ENCODE measurements at places on chromosomes 6 and 20.
A peak's percentile ranks its signal among the peaks of the same experiment; 100 is the strongest.

DNA sequence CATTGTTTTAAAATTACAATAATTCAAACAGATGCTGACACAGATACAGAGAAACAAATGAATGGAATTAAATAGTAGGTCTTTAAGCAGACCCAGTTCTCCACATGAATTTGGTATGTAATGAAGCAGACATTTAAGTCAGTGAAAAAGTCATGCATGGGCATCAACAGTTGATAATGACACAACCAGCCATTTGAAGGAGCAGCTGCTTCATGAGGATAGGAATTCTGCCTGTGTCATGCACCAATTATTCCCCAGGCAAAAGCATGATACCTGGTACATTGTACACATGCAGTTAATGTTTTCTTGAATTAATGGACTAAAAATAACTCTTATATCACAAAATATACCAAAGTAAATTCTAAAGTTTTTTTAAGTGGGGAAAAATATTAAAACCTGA lies 11.2 kb upstream of the HEY2 start:
- no peak for DNase-seq

DNA sequence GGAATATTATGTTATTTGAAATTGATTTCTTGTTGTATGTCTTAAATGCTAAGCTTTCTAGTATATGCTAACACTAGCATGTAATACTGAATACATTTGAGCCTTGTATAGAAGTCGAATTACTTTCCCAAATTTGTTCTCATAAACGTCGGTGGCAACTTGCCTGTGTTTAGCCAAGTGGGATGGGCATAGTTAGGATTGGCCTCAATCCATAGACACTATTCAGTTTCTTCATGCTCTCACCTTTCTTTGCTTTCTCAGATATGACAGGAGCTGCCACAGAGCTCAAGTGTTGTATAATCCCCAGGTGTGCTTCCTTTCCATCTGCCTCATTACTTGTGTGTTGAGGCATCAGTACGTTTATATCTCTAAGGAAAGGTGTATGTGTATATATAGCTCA lies 19.3 kb downstream of the ZNF334 start:
- no peak for DNase-seq

DNA sequence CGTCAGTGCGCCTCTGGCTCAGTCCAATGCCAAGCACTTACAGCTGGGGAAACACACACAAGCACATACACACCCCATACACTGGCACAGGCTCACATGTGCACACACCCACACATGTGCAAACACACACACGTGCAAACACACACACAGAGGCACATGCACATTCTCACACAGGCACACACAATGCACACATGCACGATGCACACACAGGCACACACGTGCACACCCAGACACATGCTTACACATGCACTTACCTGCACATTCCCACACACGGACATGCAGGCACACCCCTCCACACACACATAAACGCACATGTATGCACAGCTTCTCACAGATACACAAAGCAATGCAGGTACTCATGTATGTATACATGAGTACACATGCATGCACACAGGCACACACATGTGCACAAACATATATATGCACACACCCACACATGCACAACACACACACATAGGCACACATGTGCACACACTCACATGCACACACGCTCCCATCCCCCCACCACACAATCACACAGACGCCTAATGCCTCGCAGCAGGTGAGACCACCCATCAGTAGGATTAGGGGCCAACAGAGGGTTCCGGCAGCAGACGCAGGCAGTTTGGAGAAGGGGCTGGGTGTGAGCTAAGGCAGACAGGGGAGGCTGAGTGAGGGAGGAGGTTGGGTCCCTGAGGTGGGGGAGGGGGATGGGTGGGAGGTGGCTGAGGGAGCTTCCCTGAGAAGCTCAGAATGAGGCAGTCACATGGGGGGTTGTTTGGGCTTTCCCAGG lies 71.2 kb upstream of the SLCO4A1 start:
- no peak for DNase-seq

DNA sequence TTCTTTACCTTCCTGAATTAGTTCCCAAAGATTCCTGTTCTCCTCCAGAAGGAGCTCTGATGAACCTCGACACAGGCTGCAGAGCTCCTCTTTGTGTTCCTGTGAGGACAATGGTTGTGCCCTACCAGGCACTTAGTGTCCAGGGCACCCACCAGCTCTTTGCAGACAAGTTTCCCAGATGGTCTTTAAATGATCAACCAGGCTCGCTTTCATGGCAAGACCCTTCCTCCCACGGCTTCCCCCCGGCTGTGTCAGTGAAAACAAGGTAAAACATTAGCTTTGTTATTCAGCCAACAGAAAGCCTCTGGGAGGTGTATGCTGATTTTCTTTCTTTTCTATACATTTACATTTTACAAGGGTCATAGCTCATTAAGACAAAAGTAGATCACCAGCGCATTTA lies 32.3 kb upstream of the CNKSR3 start:
- DNase-seq, result no peak

GRCh38 chr20:7248281-7249201 lies 481.1 kb downstream of the BMP2 start:
- DNase-seq, result no peak

GRCh38 chr20:31838646-31839292 lies 6.6 kb downstream of the FOXS1 start:
- DNase-seq, result no peak

DNA sequence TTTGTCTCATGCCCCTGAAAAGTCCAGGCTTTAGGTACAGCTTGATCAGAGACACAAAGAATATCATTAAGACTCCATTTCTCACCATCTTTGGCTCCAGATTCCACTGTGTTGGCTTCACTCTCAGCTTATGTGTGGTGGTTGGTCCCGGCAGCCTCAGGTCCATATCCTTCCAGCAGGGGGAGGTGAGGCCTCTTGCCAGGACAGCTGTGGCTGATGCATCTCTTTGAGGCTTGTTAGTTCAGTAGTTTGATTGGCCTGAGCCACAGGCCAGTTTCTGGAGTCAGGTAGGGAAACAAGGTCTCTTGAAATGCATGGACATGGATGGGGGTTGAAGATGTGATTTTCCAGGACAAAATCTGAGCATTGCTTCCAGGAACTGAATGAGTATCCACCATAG lies 62.4 kb downstream of the JAG1 start:
- no peak for DNase-seq

DNA sequence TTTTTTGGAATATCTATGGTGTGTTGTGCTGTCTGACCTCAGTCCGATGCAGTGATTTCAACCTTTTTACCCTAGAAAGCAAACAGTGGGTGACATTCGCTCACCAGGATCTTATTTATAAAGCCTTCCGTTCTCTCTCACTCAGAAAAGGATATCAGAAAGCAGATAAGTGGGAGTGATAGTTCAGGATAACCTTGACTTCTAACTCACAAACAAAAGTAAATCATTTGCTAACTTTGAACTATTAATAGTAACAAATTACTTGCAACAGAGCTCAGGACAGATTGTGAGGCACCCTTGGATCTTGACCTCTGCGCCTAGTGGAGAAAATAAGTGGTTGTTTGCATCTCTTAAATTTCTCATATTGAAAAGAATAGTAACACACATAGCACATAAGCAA lies 637.1 kb upstream of the CITED2 start:
- DNase-seq, result no peak

DNA sequence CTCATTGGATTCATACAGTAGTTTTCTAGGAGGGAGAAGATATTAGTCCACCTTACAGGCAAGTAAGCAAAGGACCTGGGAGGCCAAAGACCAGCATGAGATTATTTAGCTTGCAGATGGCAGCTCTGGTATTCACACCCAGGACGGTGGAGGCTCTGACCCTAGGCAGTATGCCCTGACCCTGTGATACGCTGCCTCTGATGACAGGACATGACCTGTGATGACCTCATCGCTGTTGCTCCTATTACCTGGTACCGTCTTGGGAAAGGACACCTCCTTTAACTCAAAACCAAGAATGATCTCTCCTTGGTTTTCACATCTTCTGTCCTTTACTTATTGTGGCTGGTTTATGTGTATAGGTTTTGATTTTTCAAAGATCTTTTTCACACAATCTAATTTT lies 298.6 kb downstream of the CLIC5 start:
- DNase-seq, result no peak

- no peak for DNase-seq
Observed at GRCh38 chr6:19837511-19838441, 606 bp downstream of the ID4 start.

DNA sequence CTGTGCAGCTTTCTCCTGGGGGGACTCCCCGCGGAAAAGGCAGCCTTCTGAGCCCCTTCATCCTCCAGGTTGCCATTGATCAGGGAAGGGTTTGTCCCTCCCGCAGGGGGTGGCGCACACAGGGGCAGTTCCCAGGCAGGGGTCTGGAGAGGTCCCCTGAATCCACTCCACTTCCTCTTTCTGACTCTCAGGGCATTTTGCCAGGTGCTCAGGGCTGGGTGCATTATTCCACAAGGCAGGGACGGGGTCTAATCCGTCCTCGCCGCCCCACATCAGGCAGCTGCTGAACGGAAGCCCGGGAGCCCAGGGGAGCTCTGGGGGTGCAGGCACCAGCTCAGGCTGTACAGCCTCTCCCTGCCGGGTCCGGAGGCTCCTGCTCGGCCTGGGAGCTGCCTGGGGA lies 180.9 kb downstream of the TTLL2 start:
- DNase-seq, result no peak

DNA sequence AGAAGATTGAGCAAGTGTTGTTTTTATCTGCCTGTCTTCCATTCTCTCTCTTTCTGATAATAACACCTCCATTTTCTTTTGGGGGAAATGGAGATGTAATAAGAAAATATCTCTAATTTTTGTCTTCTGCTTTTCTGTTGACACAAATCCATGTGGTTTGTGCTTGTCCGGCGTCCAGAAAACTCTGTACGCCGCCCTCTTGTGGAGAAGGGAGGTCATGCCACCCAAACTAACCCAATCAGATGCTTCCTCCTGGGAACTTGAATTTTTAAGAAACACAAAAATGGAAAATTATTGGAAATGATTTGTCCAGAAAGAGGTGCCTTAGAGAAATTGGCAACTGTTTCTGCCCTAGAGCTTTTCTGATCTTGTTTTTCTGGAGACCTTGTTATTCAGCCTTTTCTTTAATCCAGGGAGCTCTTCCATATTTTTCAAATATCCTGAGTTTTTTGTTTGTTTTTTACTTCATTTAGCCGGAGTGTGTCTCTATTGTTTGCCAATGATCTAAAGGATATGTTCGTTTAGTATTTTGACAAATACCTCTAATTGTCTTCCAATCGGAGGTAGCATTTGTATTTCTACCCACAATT lies 17.8 kb upstream of the FNDC1 start:
- DNase-seq, result peak; percentile 53

- DNase-seq, result no peak
Observed at GRCh38 chr6:102571236-102571908, 1177.9 kb downstream of the GRIK2 start.

- peak; percentile 56 for DNase-seq
Observed at GRCh38 chr6:119350202-119350951, 816 bp upstream of the MAN1A1 start.

GRCh38 chr20:14406495-14406894 lies 69.1 kb upstream of the FLRT3 start:
- no peak for DNase-seq

DNA sequence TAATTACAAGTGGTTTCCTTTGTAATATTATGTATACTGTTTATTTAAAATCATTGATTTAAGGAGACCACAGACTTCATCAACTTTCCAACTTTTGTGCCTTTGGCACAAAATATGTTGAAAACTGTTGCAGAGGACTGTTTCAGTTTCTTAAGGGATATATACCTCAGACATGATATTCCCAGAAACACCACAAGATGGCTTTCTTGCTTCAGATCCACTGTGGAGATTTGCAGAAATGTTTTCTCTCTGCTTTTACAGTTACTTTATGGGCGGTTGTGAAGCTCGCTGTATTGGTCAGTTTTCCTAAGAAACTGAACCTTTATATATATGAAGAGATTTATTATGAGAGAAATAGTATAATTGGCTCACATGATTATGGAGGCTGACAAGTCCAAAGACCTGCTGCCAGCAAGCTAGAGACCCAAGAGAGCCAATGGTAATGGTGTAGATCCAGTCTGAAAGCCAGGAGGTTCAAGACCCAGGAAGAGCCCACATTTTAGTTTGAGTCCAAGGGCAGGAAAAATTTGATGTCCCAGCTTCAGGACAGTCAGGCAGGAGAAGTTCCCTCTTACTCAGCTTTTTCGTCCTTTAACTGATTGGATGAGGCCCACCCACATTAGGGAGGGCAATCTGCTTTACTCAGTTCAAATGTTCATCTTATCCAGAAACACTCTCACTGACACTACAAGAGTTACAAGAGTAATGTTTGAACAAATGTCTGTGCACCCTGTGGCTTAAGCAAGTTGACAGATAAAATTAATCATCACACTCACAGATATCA lies 12.8 kb downstream of the ME1 start:
- DNase-seq, result peak; percentile 59

DNA sequence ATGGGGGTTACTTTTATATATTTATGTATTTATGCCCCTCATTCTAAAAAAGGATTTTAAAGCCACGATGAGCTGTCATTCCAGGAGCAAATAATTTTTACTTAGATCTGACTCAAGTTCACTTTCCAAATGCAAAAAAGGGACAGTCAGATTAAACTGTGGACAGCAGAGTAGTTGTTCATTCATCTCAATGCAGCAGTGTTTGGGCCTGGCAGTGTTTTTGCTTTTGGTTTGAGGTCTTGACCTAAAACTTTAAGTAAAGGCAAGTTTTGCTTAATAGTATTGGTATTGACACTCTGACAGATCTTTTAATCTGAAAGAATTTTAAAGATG lies 13.9 kb downstream of the JARID2 start:
- no peak for DNase-seq

DNA sequence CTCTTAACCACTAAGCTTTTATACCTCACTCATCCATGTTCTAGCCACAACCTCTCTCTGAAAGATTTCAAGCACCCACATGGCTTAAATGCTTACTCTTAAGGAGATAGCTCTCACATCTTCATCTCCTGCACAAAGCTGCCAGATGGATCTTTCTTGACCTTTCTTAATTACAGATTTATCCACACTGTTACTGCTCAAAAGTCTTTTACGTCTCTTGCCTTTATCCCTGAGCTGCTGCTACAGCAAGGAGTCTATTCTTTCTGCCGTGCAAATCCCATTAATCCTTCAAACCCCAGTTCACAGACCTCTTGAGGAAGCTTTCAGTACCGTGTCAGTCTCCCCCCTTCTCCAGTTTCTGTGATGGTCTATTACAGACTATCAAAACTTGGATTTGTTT lies 54.6 kb downstream of the B4GALT5 start:
- DNase-seq, result no peak

DNA sequence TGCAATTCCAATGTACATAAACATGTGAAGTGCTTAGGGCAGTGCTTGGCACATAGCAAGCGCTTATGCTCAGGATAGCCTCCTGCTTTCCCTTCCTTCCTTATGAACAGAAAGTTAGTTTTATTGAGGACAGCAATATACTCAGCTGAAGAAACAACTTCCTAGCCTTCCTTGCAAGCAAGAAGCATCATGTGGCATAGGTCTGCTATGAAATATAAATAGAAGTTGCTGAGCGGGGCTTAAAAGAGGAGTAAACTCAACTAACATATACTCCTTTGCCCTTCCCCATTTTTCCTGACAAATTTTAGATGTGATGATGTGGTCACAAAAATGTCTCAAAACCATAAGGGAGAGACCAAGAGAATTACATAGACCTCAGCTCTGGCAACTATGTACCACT lies 98.9 kb downstream of the KIF16B start:
- no peak for DNase-seq
